Mammary epithelial cell (primary cell): ENCODE measurements at places on chromosomes 3 and 15. TPM values are rescaled to one million over a fixed set of nuclear protein-coding genes. Genes with fewer than 3 reads are reported as not detected.

The GPR149 gene
- total RNA-seq, result not detected in 2 replicates

The TMEM212 gene
- not detected in 2 replicates for total RNA-seq

The ACP3 gene
- 0.33 TPM for total RNA-seq

The KCNH8 gene
- 1.8 TPM for total RNA-seq

The ALDH1A2 gene
- total RNA-seq, result 0.47 and 0.61 TPM in 2 replicates

The TRPC1 gene
- 14.6 and 15.7 TPM in 2 replicates for total RNA-seq

The FAM81A gene
- 0.33 TPM for total RNA-seq

The CACNA1D gene
- total RNA-seq, result 2.3 TPM

The SEMA5B gene
- total RNA-seq, result 1.1 and 3.0 TPM in 2 replicates

The CHDH gene
- 0.40 and 0.78 TPM in 2 replicates for total RNA-seq

The HTR3E gene
- total RNA-seq, result not detected in 2 replicates

The SYNM gene
- total RNA-seq, result 4.3 TPM

The IQGAP1 gene
- total RNA-seq, result 247 and 264 TPM in 2 replicates

The SEMA3F gene
- total RNA-seq, result 63.6 and 129 TPM in 2 replicates

The ESYT3 gene
- 1.5 and 1.6 TPM in 2 replicates for total RNA-seq

The MYH15 gene
- under 0.01 TPM for total RNA-seq

The AGBL1 gene
- not detected in 2 replicates for total RNA-seq

The MINDY4B gene
- total RNA-seq, result not detected in 2 replicates

The WNT7A gene
- total RNA-seq, result 12.3 and 19.9 TPM in 2 replicates

The GHRL gene
- not detected for total RNA-seq
